Brain microvascular endothelial cell (primary cell): ENCODE measurements at places on chromosomes 2 and 18.

GRCh38 chr2:241036397-241036963 lies 38.1 kb downstream of the SNED1 start:
- DNase-seq = no peak

GRCh38 chr2:133642791-133643191 lies 74.5 kb upstream of the NCKAP5 start:
- no peak for DNase-seq

GRCh38 chr2:23426263-23426905 lies 41.4 kb downstream of the KLHL29 start:
- peak; percentile 71 for DNase-seq

GRCh38 chr2:160062292-160063005 lies at the start of gene PLA2R1:
TSS of gene PLA2R1 (minus strand) at chr2:160062615. CDS start at chr2:160062403, 212 bp downstream.
- DNase-seq = no peak

DNA sequence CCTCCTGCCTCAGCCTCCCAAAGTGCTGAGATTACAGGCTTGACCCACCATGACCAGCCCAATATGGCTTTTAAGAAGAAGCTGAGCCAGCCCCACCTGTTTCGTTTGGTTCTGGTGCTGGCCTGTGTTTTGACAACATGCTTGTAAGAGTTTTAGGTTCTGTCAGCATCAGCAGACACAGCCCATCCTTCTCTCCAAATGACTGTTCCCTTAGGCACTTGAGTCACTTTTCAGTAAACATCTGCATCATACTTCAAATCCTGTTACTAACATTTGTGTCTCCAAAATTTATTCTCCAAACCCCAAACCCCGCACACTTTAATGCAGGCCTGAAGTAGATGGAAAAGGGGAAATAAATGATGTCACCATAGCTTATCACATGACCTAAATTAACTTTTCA lies 1118.5 kb downstream of the TSN start:
- no peak for DNase-seq

DNA sequence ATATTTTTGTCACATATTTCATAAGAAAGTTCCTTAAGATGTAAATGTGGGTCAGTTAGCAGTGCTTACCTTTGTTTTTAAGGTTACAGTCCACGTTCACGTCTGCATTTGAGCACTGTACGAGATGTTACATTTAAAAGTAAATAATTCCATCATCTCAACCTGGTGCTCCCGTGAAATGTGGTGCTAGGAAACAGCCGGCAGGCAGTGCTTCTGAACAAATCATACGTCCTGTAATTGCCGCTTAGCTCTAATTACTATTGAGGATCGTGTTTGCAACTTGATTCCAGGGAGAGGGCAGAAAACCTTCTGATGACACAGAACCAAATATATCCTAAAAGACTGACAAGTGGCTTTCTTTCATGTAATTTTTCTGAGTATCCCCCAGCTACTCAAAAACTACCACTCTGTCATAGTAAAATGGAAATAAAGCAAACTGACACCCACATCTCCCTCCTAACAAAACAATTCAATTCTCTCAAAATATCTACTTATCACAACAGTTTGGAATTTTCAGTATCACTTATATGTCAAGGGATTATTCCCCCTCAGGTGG lies 297.8 kb upstream of the SESTD1 start:
- no peak for DNase-seq

DNA sequence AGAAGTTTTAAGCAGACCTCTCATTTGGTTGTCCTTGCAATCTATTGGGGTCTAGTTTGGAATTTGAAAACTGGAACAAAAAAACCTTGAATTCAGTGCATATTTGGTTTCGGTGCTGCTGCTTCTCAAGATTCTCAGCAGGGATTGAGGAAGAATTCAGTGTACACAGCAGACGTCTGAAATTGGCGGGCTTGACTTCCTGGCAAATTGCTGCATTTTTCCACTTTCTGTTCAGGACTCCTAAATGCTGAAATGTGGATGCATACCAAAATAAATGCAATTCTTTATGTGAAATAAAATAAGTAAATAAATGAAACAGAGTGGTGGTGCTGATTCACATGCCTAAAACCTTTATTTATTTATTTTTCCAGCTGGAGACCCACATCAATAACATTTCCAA lies 332.4 kb upstream of the KYNU start:
- DNase-seq = no peak

DNA sequence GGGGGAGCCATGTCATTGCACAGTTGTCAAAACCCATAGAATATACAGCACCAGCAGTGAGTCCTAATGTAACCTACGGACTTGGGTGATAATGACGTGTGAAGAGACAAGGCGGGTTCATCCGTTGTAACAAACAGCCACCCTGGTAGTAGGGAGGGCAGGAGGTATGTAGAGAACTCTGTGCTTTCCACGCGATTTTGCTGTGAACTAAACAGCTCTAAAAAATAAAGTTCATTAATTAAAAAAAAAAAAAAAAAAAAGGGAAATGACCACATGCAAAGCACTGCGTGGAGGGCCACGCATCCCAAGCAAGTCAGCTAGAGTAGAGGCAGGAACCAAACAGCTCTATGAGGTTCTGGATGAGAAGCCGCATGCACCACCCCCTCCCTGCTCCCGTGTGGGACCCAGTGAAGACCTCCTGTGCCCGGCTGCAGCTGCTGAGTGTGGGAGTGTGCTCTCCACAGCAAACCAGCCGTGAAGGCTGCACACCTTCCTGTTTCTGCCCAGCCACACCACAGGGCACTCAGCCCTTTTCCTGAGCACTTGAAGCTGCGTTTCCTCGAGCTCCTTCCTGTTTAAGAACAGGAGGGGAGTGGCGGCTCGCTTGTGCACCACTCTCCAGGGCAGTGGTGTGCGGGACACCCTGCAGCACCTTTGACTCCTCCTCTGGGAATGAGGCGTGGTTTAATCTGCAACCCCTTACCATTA lies 65.6 kb downstream of the ODC1 start:
- no peak for DNase-seq

DNA sequence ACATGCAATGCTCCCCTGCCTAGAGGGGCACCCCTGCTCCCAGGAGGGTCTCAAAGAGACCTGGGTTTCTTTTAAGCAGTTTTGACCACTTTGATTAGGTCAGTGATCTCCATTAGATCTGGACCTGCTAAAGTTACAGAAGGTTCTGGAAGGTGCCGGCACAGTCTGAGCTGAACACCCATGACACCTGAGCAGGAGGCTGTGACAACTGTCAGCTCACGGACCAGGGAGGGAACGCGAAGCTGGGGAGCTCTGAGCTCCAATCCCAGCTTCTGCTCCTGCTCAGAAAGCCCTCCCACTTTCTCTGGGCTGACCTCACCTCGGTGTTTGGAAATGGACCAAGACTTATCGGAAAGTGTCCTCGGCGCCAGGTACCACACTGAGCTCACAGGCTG lies 113.8 kb downstream of the NFATC1 start:
- no peak for DNase-seq

DNA sequence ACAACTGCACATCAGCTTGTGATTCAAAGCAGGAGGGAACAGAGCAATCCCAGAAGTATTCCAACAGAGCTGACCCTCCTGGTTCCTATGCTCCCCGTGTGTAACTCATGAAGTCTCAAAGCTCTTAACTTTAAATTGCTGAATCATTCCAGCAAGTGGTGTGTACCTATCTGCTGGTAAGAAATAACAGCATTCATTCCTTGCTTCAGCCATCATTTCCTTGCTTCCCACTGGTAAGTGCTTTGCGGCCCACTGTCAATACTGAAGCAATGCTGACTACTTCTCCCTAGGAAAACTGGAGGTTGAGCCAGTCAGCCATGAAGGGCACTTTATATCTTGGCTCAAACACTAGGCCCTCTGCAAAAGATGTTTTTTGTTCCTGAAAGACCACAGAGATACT lies 222.4 kb downstream of the EXOC6B start:
- DNase-seq = no peak

GRCh38 chr18:44909191-44909719 lies 228.6 kb downstream of the SETBP1 start:
- DNase-seq = peak; percentile 38
